Tibial nerve (tissue), 4 donors: ENCODE measurements at places on chromosomes 6 and 20. TPM values are rescaled to one million over a fixed set of nuclear protein-coding genes. Genes with fewer than 3 reads are reported as not detected.

- H3K27ac ChIP-seq, result peak overlapping the region; percentile 82
- H3K36me3 ChIP-seq, result no peaks in the 10 kb centered on the region
- H3K27me3 ChIP-seq, result no peaks in the 10 kb centered on the region
- no peak for DNase-seq
- peak overlapping the region; percentile 2 for H3K4me3 ChIP-seq
These were observed 9.5 kb upstream of the HLA-DOA start for GRCh38 chr6:33018904-33019303.

- no peaks in the 10 kb centered on the region for H3K36me3 ChIP-seq
- no peak for DNase-seq
- no peaks in the 10 kb centered on the region for H3K27me3 ChIP-seq
- H3K4me1 ChIP-seq, result no peaks in the 10 kb centered on the region
- H3K27ac ChIP-seq, result no peak overlapping the region
- no peak overlapping the region for H3K4me3 ChIP-seq
These were observed 159.5 kb upstream of the MAFB start for GRCh38 chr20:40848526-40848925.

DNA sequence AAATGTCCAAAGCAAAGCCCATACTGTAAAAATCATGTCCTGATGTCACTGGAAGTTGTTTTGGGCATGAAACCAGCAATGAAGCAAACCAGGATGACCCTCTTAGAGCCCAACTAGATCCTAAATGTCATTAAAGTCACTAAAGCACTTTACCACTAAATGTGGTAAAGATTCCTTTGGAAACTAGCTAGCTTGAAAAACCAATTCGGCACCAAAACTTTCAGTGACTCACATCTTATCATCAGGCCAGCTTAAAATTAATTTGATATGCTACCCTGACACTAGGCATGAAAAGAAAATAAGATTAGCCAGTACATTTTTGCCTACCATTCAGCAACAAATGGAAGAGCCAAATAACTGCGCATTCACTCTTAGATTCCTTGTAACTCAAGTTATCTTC lies 145.8 kb downstream of the PACRG start:
- DNase-seq, result no peak
- H3K4me3 ChIP-seq, result no peak overlapping the region
- H3K4me1 ChIP-seq, result no peaks in the 10 kb centered on the region
- H3K27ac ChIP-seq, result no peak overlapping the region
- H3K27me3 ChIP-seq, result no peaks in the 10 kb centered on the region
- H3K36me3 ChIP-seq, result no peaks in the 10 kb centered on the region

DNA sequence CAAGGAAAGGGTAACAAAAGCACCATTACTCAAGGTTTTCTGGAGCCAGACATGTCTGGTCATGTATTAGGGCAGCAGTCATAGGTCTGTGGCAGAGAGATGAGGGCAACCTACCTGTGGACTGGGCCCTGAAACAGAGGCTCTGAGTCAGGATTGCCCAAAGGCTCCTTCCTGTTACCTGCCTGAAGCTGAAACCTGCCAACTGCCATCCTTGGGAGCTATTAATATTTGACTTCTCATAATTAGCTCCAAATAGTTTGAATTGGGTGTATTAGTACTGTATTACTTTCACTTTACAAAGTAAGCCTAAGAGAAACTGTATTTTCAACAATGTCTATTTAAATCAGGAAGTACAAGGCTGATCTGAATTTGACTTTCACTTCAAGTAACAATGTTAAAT lies 72.0 kb upstream of the TBX18 start:
- H3K27ac ChIP-seq, result no peak overlapping the region
- DNase-seq, result no peak
- H3K36me3 ChIP-seq, result no peaks in the 10 kb centered on the region
- no peaks in the 10 kb centered on the region for H3K27me3 ChIP-seq
- no peaks in the 10 kb centered on the region for H3K4me1 ChIP-seq
- H3K4me3 ChIP-seq, result no peak overlapping the region

DNA sequence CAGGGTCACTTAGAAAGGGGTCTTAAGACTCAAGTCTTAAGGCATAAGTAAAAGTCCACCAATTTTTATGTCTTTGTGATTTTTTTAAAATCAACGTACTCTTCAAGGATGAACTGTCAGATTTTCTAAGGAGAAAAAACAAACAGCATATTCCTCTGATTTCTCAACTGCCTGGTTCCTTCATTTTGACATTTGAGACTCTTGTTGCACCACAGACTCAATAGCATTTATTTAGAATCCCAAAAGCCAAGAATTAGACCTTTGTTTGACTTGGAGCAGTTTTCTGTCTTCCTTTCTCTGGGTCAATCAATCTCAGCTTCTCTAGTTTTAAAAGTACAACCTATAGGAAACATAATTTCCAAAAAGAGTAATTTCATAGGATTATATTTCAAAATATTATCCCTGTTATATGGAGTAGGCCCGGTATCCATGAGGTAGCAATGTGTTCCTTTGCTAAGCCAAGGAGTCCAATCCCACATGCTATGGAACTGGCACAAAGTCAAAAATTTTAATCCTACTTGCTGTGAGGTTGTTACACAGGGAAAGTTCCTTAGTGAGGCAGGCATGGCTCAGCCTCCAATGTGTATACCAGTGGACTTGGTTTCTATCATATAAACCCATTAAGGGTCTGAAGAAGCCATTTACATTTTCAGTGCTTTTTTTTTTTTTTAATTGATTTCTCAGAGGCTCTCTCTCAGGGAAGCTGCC lies 405.7 kb downstream of the KIF16B start:
- H3K4me1 ChIP-seq, result no peaks in the 10 kb centered on the region
- no peak for DNase-seq
- H3K36me3 ChIP-seq, result no peaks in the 10 kb centered on the region
- H3K4me3 ChIP-seq, result no peak overlapping the region

DNA sequence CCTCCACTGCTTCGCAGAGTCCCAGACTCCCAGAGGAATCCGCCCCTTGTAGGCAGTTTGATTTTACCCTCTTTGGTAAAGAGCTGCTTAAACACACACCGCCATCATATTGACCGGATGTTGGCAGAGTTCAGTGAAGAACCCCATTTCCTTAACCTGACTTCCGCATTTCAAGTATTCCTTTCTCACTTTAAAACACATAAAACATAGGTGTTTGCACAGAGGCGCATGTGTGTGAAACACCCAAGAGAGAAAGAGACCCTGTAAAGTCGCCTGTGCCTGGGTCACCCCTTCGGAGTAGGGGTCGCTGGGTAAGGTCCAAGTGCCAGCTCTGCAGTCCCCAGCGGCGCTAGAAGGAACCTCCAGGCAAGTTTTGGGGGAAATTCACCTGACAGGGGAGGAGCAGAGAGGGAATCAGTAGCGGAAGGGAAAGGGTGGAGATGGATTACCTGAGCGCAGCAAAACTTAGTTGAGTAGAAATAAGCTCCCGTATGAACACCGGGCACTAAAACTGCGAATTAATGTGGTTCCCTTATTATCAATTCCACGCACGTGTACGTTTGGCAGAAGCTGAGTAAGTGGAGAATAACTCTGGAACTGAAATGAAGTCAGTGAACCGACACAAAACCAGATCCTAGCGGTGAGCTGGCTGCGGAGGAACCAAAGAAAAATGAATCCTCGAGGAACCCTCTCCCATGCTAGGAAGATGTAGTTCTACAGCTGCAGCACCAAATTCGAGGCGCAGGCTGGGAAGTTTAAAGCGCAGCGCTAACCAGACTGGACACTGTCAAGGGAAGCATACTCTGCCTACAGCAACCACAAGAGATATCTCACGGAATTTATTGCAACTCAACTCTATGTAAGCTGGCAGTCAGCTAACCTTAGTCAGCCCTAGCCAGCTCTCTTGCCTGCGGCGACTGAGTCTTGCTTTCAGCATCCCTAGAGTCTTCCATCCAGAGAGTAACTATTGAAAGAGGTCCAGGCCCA lies 3.5 kb upstream of the HTR1B start:
- H3K27me3 ChIP-seq, result peaks cover 42% of the 10 kb centered on the region
- peak overlapping the region; percentile 37 for H3K4me3 ChIP-seq
- H3K36me3 ChIP-seq, result no peaks in the 10 kb centered on the region
- no peak overlapping the region for H3K27ac ChIP-seq
- peaks cover 5% of the 10 kb centered on the region for H3K4me1 ChIP-seq

DNA sequence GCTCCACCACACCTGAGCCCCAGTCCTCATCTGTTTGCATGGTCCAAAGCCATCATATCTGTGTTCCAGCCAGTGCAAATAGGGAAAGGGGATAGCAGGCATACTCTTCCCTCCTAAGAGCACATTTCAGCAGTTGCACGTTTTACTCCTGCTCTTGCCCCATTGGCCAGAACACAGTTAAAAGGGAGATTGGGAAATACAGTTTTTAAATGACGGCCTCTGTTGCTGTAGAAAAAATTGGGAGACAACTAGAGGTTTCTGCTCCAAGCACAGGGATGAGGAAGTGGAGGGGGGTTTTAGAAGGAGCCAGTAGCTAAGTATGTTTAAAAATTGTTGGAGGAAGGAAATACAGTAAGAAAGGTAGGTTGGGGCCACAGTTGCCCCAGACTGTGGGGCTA lies 14.6 kb upstream of the STK35 start:
- H3K36me3 ChIP-seq, result no peaks in the 10 kb centered on the region
- H3K27ac ChIP-seq, result no peak overlapping the region
- no peak for DNase-seq
- no peaks in the 10 kb centered on the region for H3K27me3 ChIP-seq
- H3K4me3 ChIP-seq, result no peak overlapping the region

- DNase-seq, result no peak
- no peaks in the 10 kb centered on the region for H3K27me3 ChIP-seq
- H3K36me3 ChIP-seq, result no peaks in the 10 kb centered on the region
These were observed 1075.6 kb upstream of the GJE1 start for GRCh38 chr6:141056945-141057625.

- H3K27ac ChIP-seq, result no peak overlapping the region
- no peaks in the 10 kb centered on the region for H3K4me1 ChIP-seq
- H3K36me3 ChIP-seq, result no peaks in the 10 kb centered on the region
- no peak overlapping the region for H3K4me3 ChIP-seq
- DNase-seq, result no peak
These were observed 65.9 kb downstream of the CRYBG1 start for GRCh38 chr6:106426250-106426970.

GRCh38 chr6:12608016-12608860 lies 108.3 kb upstream of the PHACTR1 start:
- H3K36me3 ChIP-seq, result no peaks in the 10 kb centered on the region
- H3K27ac ChIP-seq, result no peak overlapping the region
- DNase-seq, result no peak
- H3K27me3 ChIP-seq, result no peaks in the 10 kb centered on the region
- H3K4me3 ChIP-seq, result no peak overlapping the region

GRCh38 chr6:30875244-30876038 lies 8.9 kb upstream of the DDR1 start:
- peaks cover 26% of the 10 kb centered on the region for H3K4me1 ChIP-seq
- H3K27ac ChIP-seq, result no peak overlapping the region
- H3K27me3 ChIP-seq, result no peaks in the 10 kb centered on the region
- no peak overlapping the region for H3K4me3 ChIP-seq

DNA sequence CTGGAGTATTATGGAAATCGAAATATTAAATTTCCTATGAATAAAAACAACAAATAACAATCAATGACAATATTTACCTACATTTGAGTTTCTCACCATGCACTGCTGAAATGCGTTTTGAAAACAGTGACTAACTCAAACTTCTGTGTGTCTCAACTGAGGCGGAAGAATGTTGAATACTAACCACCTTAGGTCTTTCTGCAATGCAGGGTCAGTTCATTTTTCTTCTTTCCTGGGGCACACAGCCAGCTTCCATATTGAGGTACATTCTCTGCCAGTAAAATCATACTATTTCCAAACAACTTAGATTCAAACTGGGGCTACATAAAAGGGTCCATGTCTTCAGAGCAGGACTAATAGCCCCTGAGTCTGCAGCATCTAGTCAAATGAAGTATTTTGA lies 310.1 kb downstream of the UTRN start:
- no peak overlapping the region for H3K4me3 ChIP-seq
- no peaks in the 10 kb centered on the region for H3K36me3 ChIP-seq
- no peak for DNase-seq
- no peak overlapping the region for H3K27ac ChIP-seq
- no peaks in the 10 kb centered on the region for H3K27me3 ChIP-seq

DNA sequence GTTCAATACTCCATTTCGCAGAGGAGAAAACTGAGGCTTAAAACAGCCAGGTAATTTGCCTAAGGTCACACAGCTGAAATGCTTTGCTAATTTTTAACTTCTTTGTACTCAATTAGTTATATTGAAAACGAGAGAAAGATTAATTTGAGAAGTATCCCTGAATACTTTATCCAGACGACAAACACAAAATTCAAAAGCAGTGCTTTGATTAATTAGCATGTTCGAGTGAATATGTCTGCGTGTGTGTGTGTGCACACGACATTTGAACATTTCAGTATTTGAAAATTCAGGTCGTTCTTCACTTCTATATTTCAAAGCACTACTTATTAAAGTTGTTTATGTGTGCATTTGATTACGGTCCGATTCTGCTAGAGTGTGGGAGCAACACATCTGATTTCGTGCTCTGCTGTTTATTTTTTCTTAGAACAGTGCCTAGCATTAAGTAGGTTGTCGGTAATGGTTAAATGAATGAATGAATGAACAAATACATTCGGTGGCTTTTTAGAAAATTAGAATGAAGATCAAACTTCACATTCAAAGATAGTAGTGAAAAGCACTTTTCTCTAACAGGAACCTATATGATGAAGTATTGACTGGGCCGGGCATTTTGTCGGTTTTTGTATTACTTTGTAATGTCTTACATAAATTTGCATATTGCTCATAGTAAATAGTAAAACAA lies 36.9 kb upstream of the SYNCRIP start:
- H3K4me3 ChIP-seq, result peak overlapping the region; percentile 97
- H3K4me1 ChIP-seq, result peaks cover 24% of the 10 kb centered on the region
- H3K36me3 ChIP-seq, result no peaks in the 10 kb centered on the region

DNA sequence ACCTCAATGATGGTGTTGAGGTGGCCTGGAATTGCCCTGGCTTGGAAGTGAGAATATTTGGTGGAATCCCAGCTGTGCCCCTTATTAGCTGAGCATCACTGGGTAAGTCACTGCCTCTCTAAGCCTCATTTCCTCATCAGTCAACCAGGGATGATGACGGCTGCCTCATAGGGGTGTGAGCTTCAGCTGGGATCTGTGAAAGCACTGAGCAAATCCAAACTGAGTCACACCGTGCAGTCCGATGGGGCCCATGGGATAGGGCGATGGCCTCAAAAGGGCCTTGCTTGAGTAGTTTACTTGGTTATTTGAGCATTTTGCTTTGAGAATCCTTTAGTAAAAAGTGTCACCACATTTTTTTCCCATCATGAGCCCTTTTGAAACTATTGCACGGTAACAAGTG lies 1.1 kb downstream of the SLC22A1 start:
- no peak for DNase-seq
- no peak overlapping the region for H3K4me3 ChIP-seq
- no peak overlapping the region for H3K27ac ChIP-seq
- no peaks in the 10 kb centered on the region for H3K36me3 ChIP-seq

GRCh38 chr6:87990871-87991270 lies 56.8 kb upstream of the SPACA1 start:
- H3K36me3 ChIP-seq, result no peaks in the 10 kb centered on the region
- no peaks in the 10 kb centered on the region for H3K4me1 ChIP-seq
- H3K27ac ChIP-seq, result no peak overlapping the region
- no peak overlapping the region for H3K4me3 ChIP-seq

GRCh38 chr6:135675862-135676261 lies 175.6 kb upstream of the PDE7B start:
- no peak overlapping the region for H3K4me3 ChIP-seq
- H3K27ac ChIP-seq, result no peak overlapping the region
- H3K4me1 ChIP-seq, result no peaks in the 10 kb centered on the region

Gene VGLL2
- not detected for total RNA-seq

Gene PI16
- total RNA-seq, result 17.4 TPM

Gene MAFB
- 93.3 TPM for total RNA-seq

Gene TNFRSF6B
- 8.0 TPM for total RNA-seq

Gene THBS2
- 107 TPM for total RNA-seq

Gene LY86
- 1.9 TPM for total RNA-seq

Gene SMLR1
- not detected for total RNA-seq
